ENCODE measurements at places on chromosomes 5 and 9.

GRCh38 chr5:96957254-96958049, 21.6 kb downstream of the LNPEP start:
- DNase-seq = no peak

GRCh38 chr5:123209502-123210027, 120.5 kb downstream of the PRDM6 start:
- no peak for DNase-seq

- DNase-seq = no peak
These were observed 25.4 kb downstream of the HMHB1 start for GRCh38 chr5:143837306-143837848.

GRCh38 chr5:31763424-31763823, 124.5 kb downstream of the PDZD2 start:
- no peak for DNase-seq

DNA sequence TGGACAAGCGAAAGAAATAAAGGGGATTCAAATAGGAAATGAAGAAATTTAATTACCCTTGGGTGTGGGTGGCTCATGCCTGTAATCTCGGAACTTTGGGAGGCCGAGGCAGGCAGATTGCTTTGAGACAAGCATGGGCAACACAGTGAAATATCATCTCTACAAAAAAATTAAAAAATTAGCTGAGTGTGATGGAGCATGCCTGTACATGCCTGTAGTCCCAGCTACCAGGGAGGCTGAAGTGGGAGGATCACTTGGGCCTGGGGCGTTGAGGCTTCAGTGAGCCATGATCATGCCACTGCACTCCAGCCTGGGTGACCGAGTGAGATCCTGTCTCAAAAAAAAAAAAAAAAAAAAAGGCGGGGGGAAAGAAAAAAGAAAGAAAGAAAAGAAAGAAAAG, 4.0 kb upstream of the RCL1 start:
- no peak for DNase-seq

DNA sequence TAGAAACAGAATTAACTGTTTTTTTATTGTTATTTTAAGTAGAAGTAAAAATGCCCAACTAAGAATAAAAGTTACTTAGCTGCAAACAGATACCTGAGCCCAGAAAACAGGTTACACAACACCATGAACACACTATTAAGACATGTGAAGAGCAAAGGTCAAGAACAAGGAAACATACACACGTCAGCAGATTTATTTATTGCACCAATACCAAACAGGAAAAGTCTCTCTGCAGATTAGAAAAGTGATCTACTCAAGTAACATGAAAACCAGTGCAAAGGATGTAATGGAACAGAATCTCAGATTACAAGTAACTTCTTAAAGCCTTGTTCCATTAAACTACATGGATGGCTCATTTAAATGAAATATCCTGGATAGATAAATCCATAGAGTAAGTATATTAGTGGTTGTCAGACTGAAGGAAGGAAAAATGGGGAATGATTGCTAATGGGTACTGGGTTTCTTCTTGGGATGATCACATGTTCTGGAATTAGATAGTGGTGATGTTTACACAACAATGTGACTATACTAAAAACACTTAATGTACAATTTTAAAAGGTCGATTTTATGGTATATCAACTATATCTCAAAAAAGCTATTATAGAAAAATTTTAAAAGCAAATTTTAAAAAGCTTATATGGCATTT, 6.1 kb downstream of the SAR1B start:
- no peak for DNase-seq

GRCh38 chr9:7961076-7961475, 161.5 kb upstream of the DMAC1 start:
- DNase-seq = no peak

GRCh38 chr9:131728546-131728910, 11.3 kb downstream of the RAPGEF1 start:
- no peak for DNase-seq

GRCh38 chr5:139734539-139734916, 61.1 kb upstream of the PSD2 start:
- peak; percentile 46 for DNase-seq

GRCh38 chr9:76796296-76796695, 32.1 kb downstream of the PCA3 start:
- DNase-seq = no peak

GRCh38 chr5:107011605-107012004, 659.1 kb downstream of the EFNA5 start:
- no peak for DNase-seq

DNA sequence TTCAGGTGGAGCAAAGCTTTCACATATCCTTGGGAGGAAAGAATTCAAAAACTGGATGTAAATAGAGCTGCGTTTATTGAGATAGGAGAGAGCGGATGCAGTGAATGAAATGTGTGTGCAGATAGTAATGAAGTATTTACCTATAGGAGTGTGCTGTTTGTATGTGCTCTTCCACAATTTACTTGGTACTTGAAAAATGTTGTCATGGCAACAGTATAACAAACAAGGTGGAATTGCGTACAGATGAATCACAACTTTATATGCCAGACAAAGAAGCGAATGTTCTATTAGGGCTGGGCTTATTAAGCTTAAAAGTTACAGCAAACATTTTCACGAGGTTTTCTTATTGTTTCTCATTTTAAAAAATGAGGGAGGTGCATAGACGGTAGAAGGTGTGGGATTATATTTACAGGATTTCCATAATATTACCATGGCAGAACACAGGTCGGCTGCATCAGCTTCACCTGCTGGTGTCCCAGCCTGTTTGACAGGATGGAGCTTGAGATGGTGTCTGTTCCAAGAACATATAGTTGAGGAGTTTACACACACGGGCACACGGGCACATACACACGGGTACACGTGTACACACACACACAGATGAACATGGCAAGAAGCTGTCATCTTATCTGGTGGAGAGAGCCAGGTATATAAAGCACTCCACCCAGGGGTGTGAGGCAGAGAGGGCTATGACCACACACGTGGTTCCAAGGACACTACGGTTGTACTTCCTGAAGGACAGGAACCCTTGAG, 155.7 kb downstream of the RMI1 start:
- no peak for DNase-seq

DNA sequence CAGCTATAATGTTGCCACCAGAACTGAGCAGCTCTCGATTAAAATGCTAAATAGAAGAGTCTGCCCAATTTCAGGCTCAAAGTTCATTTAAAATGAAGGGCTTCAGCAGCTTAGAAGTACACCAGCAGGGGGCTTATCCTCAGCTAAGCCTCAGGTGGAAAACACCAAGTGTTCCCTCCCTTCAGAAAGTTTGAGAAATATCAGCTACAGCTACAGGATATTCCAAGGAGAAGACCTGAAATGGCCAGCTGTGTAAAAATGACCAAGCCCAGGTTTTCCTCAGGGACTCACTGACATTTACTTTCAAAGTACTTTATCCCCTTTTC, 395.4 kb downstream of the DTWD2 start:
- DNase-seq = no peak

DNA sequence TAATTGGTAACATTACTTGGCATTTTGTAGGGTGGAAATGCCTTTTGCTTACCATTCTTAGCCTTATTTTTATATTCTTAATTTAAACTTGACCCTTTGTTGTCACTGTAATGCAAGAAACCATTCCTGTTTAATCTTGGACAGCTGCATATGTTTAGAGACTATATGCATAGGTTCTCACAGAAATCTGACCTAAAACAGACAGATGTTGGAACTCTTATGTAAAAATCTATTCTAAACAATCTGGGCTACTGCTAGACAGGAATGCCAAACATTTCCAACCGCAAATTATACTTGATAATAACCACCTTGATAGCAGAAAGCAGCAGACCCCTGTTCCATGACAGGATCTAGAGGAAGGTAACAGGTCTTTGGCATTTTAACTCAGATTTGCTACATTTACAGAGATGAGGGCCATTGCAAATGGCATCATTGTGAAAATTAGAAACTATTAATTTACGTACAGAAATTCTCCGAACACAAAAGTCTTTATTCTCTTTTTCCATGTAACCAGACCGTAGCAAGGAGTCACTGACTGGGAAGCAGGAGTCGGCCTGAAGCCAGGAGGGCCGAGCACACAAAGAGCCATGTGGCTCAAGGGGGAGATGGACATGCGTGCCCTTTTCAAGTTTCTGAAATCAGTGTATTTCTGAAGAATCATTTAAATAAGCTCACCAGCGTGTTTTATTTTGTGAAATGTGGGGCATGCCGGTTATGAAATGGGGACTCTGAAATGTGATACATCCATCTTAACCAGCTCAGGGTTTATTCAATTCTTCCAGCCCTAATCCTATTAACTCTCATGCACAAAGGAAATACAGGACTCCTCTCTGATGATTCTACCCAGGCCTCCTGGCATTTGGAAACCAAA, 139.3 kb downstream of the AOPEP start:
- no peak for DNase-seq

GRCh38 chr5:93072831-93073459, 508.1 kb downstream of the NR2F1-AS1 start:
- DNase-seq = no peak

- DNase-seq = no peak
These were observed 76.2 kb downstream of the PTTG1 start for GRCh38 chr5:160497878-160498277.

- no peak for DNase-seq
These were observed 154.4 kb upstream of the ZNF462 start for GRCh38 chr9:106708475-106709146.

DNA sequence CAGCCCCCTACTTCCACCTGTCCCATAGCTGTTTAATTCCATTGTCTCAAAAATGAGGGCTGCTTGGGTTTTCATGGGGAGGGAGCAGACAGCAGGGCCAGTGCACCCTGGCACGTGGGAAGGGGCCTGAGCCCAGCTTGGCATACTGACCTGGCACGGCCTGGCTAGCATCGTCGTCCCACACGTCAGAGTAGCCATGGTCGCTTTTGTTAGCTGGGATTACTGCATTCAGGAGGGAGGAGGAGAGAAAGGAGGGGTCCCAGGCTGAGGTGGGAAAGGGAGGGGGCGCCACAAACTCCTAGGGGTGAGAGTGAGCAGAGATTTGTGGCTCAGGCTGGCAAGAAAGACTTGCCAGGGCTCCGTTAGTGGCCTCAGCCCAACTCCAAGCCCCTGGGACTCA, 21.1 kb upstream of the CYSTM1 start:
- no peak for DNase-seq

DNA sequence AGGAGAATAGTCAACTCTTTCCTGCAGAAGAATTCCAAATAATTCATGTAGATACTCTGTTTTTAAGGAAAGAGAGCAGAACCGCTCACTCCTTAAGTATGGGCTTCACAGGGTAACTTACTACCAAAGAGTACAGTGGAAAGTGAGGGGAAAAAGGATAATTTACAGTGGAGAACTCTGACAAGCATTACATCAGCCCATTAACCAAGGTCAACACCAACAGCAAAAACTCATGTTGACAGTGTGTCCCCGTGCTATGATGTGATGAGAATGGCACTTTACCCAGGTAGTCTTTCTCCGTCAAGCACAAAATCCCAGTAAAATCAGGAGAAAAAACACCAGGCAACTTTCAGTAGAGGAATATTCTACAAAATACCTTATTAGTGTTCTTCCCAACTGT, 104.3 kb downstream of the ADCY2 start:
- no peak for DNase-seq

GRCh38 chr5:17748201-17748600, 113.9 kb downstream of the TAF11L14 start:
- DNase-seq = no peak

DNA sequence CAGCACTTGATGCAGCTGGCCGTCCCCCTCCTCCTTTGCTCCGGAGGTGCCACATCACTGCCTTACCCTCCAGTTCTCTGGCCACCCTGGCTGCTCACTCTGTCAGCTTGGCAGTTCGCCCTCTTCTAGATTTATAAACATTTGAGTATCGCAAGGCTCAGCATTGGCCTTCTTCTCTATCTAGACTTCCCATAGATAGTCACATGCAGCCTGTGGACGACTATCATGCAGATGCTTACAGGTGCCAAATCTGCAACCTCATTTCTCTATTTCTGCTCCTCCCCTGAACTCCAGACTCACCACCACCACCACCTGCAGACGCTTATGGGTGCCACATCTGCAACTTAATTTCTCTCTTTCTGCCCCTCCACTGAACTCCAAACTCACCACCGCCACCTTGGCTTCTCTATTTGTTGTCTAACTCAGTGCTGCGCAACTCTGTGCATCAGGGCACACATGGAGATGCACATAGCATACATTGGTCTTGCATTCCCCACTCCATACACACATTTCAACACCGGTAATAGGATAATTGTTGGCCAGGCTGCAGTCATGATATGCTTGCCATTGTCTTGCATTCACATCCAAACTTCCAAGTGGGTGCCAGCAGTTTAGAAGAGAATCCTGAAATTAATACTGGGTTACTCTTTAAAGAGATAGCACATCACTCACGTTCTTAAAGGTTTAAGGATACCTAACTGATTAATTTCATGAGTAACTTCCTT, 1.9 kb upstream of the DAP start:
- no peak for DNase-seq

GRCh38 chr5:163838738-163839137, 333.3 kb downstream of the MAT2B start:
- DNase-seq = no peak

GRCh38 chr5:63118221-63118620, 539.6 kb downstream of the LRRC70 start:
- no peak for DNase-seq

DNA sequence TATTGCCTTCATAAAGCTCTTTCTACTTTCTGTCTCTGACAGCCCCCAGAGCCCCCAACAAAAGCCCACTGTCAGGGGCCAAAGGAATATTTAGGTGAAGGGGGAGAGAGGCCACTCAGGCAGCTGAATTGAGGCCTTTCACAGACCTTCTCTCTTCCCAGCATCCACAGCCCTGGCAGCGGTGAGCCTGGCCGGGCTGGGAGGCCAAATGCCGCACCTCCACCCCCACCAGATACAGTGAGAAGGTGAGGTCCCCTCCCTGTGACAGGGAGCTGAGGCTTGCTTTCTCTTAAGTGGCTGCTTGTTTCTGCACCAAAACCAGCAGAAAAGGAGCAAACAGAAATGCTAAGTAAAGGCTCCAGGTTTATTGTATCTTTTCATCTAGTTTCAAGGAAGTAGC, 168.1 kb downstream of the ROR2 start:
- DNase-seq = no peak

GRCh38 chr5:72543365-72543764, 36.2 kb upstream of the ZNF366 start:
- no peak for DNase-seq

DNA sequence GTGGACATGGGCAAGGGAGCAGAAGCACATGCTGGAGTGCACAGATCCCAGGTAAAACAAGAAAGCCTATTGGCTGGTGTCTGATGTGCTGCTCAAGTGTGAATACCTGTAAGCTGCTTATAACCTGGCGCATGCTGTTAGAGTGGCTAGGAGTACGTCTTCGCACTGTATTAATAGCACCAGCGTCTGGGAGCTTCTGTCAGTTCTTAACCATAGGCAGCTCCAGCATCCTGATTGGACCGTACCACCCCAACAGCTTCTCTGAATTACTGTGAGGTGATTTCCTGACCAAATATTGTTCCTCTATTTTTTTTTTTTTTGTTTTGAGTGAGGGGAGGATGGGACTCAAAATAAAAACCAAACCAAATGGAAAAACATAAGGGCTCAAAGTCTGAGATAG, 987.6 kb downstream of the PTPRD start:
- no peak for DNase-seq

DNA sequence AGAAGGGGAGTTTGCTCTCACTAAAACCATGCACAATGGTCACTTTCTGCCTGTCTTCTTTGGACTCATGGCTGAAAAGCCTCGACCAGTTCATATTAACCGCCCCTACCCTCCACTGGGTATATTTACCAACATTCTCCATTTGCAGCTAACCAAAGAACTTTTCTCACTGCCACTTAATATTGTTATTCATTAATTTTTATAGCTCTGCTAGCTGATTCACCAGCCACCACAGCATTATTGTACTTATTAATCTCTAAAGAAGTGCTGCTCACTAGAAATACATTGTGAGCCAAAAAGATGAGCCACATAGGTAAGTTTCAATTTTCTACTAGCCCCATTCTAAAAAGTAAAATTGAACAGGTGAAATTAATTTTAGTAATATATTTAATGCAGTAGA, 33.4 kb upstream of the SMIM32 start:
- DNase-seq = no peak

Data from ecto neural progenitor cell (in vitro differentiated cells).